Activated CD8-positive, alpha-beta memory T cell treated with anti-CD3 and anti-CD28 coated beads, Interleukin-2, amount 50 U/mL, for 48 hours (primary cell): ENCODE measurements at places on chromosomes 12 and 14.

GRCh38 chr14:23567186-23568020 is at the start of gene AP1G2:
Gene AP1G2 (minus strand): TSS chr14:23567791. CDS start chr14:23567314, 477 bp downstream.
- DNase-seq = peak; percentile 92

DNA sequence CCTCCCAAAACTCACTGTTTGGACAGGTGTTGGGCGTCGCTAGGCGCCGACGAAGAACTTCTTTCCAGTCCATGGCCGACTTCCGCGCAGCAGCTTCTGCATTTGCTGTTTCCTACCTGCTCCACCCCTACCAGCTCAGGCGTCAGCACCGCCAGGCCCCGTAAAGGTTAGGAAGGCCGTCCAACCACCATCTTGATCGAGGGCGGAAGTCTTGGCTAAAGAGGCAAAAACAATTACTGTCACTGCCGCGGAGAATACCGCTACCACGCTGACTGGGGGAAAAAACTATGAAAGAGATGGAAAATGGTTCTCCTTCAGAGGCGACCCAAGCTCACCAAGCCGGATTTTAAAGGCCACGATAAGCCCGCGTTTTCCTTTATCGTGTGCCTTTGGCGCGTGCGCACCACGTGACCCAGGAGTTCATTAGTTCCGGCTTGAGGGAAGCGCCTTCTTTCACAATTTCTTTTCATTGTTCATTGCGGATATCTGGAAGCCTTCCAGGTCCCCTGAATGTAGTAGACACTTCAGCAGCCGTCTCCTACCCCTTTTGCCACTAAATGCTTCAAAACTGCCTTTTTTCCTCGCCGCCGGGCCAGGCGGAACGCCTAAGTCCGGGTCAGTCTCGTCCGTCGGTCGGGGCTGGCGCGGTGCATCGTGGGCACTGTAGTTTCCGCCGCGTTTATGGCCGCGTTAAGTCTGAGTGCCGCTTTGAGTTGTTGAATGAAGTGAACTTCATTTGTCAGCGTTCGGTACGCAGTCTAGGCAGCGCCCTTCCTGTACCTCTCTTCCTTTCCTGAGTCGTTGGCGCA is at the start of the genes PPP2R3C and PRORP:
Gene PPP2R3C, minus strand, starts transcription at position 104 of the 809 bp plus-strand sequence. Its CDS starts 31 bp downstream, at position 73.
Gene PRORP, plus strand, starts transcription at position 666 of the 809 bp plus-strand sequence. CDS start 694 bp downstream, outside the sequence.
- DNase-seq = peak; percentile 92

GRCh38 chr12:53483979-53484377 is 15.3 kb downstream of the MAP3K12 start:
- DNase-seq = no peak

DNA sequence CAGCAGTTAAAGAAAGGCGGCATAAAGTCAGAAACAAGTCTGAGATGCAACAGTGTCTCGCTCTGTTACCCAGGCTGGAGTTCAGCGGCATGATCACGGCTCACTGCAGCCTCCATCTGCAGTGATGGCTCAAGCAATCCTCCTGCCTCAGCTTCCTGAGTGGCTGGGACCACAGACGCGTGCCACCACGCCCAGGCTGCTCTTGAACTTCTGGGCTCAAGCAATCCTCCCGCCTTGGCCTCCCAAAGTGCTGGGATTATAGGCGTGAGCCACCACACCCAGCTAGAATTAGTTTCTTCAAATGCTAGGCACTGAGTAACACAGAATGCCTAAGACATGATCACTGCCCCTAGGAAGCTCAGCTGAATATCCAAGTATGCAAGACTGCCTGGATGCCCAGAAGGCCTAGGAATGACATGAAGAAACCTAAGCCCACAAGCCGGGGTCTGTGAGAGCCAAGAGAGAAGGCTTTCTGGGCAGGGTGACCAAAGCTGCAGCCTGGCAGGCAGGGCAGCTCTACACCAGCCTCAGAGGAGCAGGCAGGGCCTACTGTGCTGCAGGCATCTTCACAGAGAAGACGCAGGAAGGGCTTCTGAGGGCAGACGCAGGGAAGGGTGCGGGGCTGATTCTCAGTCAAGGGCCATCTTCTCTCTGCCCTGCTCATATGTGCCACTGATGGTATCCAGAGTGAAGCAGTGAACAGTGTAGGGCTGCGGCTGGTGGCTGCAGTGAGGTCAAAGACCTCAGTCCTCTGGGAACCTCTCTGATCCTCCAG is 4.3 kb upstream of the PPP2R5C start:
- DNase-seq = no peak

DNA sequence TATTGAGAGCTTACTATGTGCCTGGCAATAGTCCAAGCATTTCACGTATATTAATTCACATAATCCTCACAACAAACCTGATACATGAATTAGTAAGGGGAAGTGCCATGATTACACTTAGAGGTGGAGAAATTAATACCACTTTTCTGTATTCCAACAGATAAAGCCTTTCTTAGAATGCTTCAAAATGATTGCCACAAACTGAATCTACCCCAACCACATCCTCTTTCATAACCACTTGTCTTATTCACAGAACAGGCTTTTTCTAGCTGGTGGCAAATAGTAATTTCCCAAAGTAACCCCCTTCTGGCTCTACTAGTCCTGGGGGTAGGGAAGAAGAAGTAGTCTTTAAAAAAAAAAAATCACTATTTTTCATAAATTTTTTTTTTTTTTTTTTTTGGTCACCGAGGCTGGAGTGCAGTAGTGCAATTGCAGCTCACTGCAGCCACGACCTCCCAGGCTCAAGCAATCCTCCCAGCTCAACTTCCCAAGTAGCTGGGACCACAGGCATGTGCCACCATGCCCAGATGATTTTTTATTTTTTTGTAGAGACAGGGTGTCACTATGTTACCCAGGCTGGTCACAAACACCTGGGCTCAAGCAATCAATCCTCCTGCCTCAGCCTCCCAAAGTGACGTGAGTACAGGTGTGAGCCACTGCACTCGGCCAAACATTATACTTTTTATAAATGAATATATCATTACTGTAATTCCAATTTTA is 59.0 kb upstream of the ARID2 start:
- DNase-seq = no peak

DNA sequence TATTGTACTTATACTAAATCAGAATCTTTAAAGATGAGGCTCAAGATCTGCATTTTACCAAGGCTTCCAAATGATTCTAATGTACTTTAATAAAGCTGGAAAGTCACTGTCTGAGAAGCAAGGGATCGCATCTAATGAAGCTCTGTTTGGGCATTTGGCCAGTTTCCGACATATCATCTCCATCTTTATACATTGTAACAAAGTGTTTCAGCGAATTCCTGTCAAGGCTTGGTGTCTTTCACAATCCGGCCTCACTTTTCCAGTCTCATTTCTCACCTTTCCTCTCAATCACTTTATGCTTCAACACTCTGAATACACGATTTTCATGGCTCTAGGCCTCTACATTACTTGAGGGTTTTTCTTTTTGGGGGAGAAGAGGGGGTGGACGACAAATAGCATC is 27.5 kb upstream of the INSM2 start:
- no peak for DNase-seq

DNA sequence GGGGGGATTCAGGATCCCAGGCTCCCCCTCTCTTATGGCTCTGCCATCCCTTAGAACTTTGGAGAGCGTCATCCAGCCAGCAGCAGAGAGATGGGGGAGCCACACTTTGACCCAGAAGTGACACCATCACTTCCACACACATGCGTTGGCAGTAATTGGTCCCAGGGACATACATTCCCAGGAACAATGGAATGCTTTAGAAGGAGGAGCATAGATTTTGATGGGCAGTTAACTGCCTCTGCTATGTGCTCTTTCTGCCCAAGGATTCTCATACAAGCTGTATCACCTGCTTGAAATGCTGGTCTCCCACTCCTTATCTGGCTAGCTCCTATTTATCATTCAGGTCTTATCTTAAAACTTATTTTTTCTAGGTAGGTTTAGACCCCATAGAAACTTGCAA is 109.0 kb upstream of the RPH3A start:
- DNase-seq = no peak

DNA sequence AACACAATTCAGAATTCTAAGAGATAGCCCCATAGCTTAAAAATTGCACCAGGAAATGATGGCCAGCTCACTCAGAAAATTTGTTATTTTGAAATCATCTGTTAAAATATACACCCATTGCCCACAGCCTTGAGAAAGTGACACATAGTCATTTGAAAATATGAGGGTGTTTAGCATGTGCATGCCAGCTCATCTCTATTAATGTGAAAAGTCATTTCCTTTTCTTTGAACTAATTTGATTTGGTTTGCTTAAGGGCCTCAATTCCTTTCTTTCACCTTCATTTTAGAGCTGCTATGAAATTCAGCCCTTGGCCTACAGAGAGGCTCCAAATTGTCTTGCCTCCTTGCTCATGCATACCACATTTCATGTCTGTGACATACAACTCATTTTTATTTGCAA is 241.4 kb downstream of the PHLDA1 start:
- DNase-seq = no peak

GRCh38 chr12:109461846-109462756 is 15.0 kb downstream of the KCTD10 start:
- no peak for DNase-seq

GRCh38 chr12:75859868-75860267 is 171.7 kb downstream of the PHLDA1 start:
- no peak for DNase-seq

DNA sequence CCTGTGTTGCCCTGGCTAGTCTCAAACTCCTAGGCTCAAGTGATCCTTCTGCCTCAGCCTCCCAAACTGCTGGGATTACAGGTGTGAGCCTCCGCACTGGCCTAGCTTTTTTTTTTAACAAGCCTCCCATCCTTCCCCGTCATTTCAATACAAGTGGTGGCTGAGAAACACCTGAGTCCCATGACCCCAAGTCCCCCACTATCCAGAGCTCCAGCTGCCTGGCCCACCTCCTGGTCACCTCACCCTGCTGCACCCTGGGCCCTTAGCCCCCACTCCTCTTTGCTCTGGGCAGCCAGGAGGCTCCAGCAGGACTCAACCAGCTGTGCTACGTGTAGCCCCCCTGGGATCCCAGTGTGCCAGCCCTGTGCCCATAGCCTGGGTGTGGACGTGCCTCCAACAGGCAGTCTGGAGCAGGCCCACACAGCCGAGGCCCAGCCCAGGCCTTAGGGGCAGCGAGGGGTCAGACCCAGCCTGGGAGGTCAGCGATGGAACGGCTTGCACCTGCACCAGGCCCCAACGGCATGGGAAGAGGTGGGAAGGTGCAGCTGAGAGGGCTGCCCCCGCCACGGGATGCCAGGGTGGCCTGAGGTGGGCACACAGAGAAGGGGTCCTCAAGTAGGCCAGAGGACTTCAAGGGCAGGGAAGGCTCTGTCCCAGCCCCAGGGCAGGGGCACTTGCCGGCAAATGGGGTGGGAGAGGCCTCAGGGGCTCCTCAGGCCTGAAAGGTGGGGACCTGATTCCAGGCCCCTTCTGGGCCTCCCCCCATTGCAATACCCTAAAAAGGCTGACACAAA is 6.5 kb downstream of the AHNAK2 start:
- no peak for DNase-seq

- no peak for DNase-seq
Measured at GRCh38 chr12:1559676-1560091, 34.7 kb downstream of the FBXL14 start.

- DNase-seq = no peak
Measured at GRCh38 chr12:109466821-109467220, 10.3 kb downstream of the KCTD10 start.

DNA sequence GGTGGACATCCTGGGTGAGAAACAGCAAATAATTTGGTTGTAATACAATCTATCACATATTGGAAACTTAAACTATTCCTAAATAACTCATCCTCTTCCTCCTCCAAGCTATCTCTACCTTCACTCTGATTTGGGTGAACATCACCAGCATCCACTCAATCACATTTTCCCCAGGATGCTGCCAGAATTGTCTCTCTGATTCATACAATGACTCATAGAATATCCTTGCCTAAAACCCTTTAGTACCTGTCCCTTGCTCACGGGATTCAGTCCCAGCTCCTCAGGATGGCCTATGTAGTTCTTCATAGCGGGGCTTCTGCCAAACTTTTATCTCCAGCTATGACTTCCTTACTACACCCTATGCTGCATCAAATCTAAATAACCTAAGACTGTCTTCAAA is 146.8 kb downstream of the EMP1 start:
- DNase-seq = no peak

GRCh38 chr12:126487431-126487980 is 1422.3 kb downstream of the AACS start:
- DNase-seq = no peak

DNA sequence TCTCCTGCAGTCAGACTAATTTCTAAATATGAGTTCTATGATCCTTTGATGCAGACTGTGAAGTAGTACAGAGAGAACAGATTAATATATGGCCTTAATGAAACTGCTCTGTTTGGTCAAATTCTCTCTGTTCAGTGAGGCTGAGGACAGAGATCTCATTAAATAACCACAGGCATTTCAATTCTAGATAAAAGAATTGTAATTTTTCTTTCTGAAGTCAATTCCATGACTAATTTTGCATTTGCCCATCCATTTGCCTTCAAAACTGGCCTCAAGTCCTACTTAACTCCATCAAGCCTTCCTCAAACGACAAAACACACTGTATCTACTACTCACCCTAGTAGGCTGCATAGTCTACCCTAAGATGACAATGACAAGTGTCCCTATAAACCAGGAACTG is 67.1 kb downstream of the DUSP16 start:
- DNase-seq = no peak

GRCh38 chr12:45775964-45776363 is 46.5 kb downstream of the ARID2 start:
- no peak for DNase-seq

DNA sequence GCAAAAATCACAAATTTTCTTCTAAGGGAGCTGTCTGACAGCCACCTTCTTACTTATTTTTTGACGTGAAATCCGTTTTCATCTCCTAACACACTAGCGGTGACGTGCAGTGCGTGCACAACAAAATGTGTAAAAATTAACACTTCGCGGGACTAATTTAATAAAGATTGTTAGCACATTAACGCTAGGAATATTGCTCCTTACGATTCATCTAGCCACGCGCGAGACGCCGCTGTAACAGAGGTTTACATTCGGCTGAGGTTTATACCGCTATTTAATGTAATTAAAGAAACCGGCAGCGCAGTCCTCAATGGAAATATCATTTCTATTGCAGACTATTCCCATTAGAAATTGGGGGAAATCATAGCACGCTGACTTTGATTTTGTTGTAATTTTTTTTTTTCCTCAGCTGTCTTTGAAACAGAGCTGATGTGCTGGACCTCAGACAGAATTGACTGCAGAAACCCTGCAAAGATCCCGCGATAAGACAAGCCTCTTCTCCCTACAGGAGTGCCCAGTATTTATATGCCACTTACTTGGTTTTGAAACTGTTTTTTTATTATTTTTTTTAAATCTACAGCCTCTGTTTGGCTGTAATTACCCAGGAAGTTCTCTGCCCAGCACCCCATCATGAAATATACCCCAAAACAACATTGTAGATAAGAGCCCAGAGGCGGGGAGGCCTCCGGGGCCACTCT is 31.2 kb downstream of the BCL11B start:
- no peak for DNase-seq

GRCh38 chr14:34569750-34570149 is 30.2 kb upstream of the EAPP start:
- DNase-seq = no peak
